ENCODE measurements at places on chromosomes 2 and 18.
A peak's percentile ranks its signal among the peaks of the same experiment; 100 is the strongest.

- no peak for DNase-seq
Measured at GRCh38 chr2:71658771-71659170, 205.4 kb downstream of the DYSF start.

GRCh38 chr2:217793566-217794132 is 209.1 kb downstream of the TNS1 start:
- DNase-seq, result no peak

DNA sequence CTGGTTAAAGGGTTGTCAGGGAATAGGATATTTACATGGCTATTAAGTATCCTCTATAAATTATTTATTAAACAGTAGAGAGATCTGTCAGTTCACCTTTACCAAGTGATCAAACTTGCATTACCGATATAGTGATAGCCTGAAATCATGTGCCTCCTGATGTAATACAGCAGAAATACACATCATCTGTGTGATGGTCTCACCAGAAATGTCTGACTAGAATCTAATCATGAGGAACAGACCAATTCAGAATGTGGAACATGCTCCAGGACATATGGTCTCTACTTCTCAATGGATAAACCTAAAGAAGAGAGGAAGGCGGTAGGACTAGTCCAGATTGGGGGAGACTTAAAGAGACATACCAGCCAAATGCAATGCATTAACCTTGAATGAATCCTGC is 6.2 kb downstream of the VPS54 start:
- no peak for DNase-seq

GRCh38 chr2:60313470-60314172 is 239.8 kb downstream of the BCL11A start:
- no peak for DNase-seq

DNA sequence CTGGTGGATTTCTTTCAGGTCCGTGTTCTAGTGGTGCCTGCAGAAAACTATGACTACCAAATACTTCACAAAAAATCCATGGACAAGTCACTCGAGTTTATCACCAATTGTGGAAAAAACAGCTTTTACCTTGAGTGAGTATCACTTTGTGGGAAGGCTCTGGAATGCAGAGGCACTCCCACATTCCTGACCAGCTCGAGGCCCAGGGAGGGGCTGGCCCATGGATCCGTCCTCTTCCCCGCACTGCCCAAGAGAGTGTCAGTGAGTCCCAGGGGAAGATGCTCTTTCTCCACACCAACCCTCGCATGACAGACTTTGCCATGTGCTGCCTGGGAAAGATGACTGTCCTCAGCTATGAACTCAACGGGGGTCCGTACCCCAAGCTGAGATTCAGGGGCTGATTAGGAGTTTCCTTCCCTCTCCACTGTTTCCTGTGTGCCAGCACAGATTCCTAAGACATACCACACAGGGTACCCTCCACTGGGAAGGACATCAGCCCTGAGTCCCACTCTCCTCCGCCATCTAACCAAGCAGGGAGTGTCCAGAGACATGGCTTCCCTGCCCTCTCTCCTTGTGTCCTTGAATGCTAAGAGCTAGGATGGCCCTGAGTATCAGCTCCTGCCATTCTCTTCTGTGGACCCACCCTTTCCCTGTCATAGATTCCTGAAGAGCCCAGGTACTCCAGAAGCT is 155.9 kb downstream of the LAMA3 start:
- no peak for DNase-seq

- DNase-seq, result no peak
Measured at GRCh38 chr2:192265751-192266150, 71.0 kb upstream of the TMEFF2 start.

GRCh38 chr18:30889519-30890301 is 152.8 kb downstream of the DSC3 start:
- no peak for DNase-seq

DNA sequence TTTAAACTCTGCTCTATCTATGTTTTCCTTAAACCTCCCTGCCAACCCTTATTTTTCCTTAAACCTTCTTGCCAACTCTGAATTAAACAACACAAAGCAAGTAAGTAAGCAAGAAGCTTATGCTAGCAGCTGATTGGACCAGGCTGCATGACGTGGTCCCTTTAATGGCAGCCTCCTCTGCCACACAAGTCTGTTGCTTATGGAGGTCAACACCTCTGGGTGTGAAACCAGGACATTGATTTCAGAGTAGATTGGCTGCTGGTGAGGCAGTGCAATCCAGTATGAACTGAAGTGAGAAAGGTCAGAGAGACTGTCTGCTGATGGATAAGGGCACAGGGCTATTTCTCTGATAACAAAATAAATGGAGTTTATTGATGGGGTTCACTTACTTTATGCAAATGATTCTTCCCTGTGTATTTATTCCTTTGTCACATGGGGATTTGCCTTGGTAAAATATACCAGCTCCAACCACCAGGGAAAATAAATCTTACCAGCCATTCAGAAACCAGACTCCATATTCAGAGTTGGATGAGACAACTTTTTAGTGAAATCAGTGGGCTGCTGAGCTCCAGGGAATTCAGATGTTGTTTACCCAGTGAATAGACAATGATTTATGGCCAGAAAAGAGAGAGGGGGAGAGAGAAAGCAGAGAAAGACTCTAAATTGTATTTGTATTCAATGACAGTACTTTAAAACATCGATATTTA is 112.2 kb upstream of the NCKAP5 start:
- no peak for DNase-seq

DNA sequence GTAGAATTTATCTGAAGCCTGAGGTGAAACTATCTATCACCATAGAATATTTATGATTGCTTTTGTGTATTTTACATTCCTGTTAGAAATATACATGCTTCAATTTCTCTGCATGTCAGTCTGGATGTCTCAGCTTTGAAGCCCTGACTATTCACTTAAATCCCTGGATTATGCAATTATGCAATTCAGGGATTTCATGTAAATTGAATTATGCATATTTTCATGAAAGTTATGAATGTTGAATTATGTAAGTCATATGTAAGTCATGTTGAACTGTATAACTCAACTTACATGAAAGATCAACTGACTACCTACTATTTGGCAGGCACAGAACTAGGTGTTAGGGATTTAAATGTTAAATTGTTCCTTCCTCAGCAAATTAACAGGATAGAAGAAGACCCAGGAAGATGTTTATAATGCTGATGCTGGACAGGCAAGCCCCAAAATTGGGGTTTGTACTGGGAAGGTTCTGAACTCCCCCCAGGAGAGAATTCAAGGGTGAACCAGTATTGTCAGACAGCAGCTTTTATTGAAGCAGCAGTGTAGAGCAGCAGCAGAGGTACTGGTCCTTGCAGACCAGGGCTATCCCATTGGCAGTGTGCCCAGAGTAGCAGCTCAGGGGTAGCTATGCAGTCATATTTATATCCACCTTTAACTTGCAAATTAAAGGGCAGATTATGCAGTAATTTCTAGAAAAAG is 236.5 kb downstream of the ZNF804A start:
- no peak for DNase-seq

GRCh38 chr18:61896757-61897156 is 4.0 kb upstream of the RNF152 start:
- no peak for DNase-seq

GRCh38 chr2:120312860-120313694 is 32.9 kb upstream of the INHBB start:
- peak; percentile 54 for DNase-seq

GRCh38 chr2:240309214-240309613 is 126.2 kb upstream of the GPC1 start:
- no peak for DNase-seq

GRCh38 chr2:182372661-182373060 is 54.2 kb downstream of the PDE1A start:
- no peak for DNase-seq

DNA sequence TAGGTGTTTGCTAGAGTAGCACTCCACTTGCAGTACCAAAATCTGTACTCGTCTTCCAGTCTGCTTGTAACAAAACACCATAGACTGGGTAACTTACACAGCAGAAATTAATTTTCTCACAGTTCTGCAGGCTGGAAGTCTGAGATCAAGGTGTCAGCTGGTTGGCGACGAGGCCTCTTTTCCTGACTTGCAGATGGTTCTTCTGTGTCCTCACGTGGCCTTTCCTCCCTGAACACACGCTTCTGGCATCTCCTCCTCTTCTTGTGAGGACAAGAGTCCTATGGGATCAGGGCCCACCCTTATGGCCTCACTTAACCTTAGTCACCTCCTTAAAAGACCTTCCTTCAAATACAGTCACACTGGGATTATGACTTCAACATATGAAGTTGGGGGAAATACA is 493.5 kb upstream of the MYT1L start:
- DNase-seq, result no peak

DNA sequence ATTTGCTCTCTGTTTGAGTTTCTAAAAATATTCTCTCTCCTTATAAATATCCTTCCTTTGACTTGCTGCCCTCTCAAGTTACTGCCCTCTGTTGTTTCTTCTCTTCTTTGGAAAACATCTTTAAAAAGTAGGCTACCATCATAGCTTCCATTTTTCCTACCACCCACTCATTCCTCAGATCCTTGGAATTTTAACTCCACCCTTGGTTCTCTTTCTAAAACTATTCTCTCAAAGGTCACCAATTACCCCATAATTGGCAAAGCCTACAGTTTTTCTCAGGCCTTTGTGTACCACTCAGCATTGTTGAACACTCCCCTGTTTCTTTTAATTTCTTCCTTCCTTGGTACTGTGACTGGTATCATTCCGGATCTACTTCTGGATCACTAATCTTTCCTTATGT is 43.0 kb upstream of the ITGAV start:
- DNase-seq, result no peak

DNA sequence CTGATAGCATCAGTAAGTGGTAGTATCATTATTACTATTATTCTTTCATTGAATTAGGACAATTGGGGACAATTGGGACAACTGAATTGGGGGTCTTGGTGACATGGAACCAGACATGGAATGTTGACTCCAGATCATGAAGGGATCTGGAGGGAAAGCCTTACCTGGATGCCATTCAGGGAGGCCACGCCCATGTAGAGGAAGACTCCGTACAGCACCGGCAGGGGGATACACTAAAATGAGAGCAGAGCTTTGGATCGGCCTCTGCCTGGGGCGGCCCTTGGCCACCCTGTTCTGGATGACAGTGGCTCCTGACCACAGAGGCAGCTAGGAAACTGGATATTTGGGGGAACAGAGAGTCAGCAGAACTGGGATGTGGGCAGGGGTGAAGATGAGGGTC is 29.2 kb downstream of the MTHFD2 start:
- no peak for DNase-seq

GRCh38 chr18:12651651-12652050 is 6.3 kb downstream of the SPIRE1 start:
- DNase-seq, result no peak

Data from stimulated activated CD8-positive, alpha-beta memory T cell treated with anti-CD3 and anti-CD28 coated beads, Interleukin-15, amount 100 ng/mL, for 24 hours (primary cell).